ENCODE measurements at places on chromosomes 16 and 17.
A peak's percentile ranks its signal among the peaks of the same experiment; 100 is the strongest.

DNA sequence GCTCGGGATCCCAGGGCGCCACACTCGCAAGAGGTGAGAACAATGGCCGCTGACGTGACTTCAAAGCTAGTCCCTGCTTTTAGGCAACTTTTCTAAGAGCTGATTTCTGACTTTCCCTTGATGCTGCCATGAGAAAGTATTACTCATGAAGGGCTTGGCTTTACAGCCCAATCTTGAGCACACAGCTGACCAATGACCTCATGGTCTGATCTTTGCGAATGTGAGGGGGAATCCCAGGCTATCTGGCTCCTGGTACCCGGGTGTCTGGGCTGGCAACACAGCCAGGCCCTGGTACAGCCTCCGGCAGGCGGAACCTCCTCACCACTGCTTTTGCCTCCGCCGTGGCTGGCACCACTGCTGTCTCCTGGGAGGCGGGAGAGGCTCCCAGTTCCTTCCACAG is 17.5 kb downstream of the NDUFAF8 start:
- DNase-seq = no peak

- no peak for DNase-seq
Observed at GRCh38 chr17:72126575-72127486, 6.0 kb downstream of the SOX9 start.

GRCh38 chr17:82517230-82517865 is 2.2 kb upstream of the FOXK2 start:
- DNase-seq = no peak

GRCh38 chr17:33056399-33057146 is 64.9 kb downstream of the SPACA3 start:
- no peak for DNase-seq

- no peak for DNase-seq
Observed at GRCh38 chr17:39603304-39604016, 4.3 kb downstream of the NEUROD2 start.

DNA sequence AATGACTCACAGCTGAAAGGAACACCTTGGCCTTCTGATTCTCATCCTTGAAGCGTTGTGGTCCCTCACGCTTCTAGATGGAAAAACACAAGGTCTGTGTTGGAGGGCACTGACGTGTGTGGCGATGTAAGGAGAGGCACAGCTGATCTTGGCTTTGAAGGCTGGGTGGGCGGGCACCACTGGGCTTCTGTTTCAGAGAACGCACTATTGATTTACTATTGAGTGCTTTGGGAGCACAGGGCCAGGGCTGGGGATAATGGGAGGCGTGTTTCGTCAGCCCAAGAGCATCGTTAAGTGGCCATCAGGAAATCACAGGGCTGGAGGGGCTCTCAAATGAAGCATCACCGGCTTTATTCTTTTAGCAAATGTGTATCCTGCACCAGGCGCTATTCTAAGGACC is 70.7 kb downstream of the CMIP start:
- DNase-seq = no peak

- DNase-seq = peak; percentile 67
Observed at GRCh38 chr16:75319513-75320411, 68.3 kb upstream of the BCAR1 start.

GRCh38 chr17:901191-901950 is 78.2 kb downstream of the NXN start:
- DNase-seq = no peak

DNA sequence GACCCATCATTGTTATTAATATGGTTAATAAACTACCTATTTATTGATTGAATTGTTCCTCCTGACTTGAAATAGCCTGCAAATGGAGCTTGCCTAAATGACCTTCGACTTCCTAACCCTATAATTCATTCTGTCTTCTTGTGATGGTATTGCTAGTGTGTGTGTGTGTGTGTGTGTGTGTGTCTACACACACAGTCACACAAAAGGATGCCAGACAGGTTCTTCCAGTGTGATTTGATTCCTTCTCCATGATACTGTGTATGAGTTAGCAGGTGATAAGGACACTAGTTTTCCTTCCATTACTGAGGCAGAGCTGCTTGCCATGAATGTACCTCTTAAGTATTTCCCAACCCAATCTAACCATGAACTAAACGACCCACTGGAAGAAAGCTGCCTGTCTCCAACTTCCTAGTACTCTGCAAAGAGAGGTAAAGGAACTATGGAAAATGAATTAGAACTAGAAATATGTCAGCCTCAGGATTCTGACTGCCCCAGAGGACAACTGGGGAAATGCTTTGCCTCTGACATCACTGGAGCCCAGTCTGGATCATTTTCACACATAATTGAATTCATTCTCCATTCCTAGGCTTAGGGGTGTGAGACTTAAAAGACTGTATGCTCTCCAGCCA is 3.5 kb upstream of the CDC6 start:
- DNase-seq = no peak

- DNase-seq = no peak
Observed at GRCh38 chr16:64012166-64012565, 1109.7 kb downstream of the CDH11 start.

GRCh38 chr17:32588982-32589381 is 102.2 kb downstream of the CDK5R1 start:
- DNase-seq = no peak

DNA sequence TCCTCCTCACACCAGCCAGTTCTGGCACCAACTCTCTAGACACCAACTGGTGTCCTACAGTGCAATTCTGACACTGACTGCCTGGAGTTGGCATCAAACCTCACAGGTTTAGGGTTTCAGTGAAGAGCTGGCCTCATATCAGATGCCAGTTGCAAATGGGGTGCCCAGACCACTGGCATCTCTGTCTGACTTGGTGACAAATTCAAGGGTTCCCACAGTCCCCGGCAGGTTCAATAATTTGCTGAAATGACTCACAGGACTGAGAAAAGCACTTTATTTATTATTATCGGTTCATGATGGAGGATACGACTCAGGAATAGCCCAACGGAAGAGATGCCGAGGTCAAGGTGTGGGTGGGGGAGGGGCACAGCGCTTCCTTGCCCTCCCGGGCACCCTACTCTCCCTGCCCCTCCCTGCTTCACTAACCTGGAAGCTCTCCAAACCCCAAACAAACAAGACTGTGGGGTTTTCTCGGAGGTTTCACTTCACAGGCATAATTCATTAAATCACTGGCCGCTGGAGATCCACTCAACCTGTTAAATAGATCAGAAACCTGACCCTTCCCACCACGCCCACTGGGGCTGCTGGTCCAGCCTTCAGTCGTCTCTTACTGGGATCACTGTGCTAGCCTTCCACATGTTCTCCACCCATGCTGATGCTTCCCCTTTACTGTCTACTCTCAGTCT is 1.7 kb upstream of the NLRP1 start:
- peak; percentile 15 for DNase-seq

- DNase-seq = no peak
Observed at GRCh38 chr16:85968041-85968920, 69.3 kb downstream of the IRF8 start.

DNA sequence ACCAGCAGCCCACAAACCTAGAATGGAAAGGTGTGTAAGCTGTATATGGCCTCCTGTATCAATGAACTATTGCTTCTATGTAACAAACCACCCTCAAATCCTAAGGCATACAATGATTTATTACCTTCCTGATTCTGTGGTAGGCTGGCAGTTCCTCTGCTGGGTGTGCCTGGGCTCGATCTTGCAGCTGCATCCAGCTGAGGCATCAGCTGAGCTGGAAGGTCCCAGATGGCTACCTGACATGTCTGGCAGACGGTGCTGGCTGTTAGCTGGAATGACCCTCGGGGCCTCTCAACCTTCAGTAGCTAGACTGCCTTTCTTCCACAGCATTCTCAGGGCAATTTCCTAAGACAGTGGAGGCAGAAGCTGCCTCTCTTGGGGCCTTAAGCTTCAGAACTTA is 152.7 kb downstream of the RAB11FIP4 start:
- no peak for DNase-seq

- DNase-seq = peak; percentile 91
Observed at GRCh38 chr17:62614142-62614541, 13.3 kb upstream of the MRC2 start.

GRCh38 chr16:68646953-68647659 is 2.0 kb downstream of the CDH3 start:
- DNase-seq = no peak

DNA sequence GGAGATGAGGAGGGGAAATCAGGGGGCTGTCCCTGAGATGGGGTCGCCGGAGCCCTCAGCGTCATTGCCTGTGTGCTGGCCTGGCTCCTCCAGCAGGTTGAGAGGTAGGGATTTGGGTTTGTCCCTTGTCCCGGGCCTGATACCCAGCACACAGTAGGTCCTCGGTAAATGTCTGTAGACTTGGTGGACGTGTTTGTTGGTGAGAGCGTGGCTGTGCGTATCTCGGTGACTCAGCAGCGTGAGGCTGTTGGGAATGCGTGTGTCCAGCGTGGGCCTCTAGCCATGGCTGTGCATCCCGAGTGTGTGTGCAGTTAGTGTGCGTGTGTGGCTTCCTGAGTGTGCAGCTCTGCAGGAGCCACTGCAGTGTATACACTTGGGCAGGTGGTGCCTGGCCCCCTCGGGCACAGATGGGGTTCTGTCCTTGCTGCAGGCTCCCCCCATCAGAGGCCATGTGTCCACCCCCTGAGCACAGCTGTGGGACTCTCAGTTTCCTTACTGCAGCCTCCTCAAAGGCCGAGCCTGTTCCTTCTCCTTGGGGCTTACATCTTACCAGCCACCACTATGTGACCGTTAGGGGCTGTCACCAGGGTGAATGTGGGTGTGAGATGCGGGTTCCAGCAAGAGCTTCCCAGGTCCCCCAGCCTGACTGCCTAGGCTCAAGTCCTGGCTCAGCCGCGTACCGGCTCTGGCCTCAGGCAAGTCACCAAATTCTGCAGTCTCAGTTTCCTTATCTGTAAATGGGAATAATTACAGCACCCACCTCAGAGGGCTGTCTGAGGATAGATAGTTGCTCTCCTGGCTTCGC is 5.7 kb downstream of the NECAB2 start:
- DNase-seq = no peak

GRCh38 chr17:65589321-65589720 is 27.9 kb upstream of the AXIN2 start:
- peak; percentile 21 for DNase-seq

- DNase-seq = no peak
Observed at GRCh38 chr17:56113486-56113885, 39.8 kb upstream of the ANKFN1 start.

- no peak for DNase-seq
Observed at GRCh38 chr17:70313086-70313852, 143.9 kb downstream of the KCNJ2 start.

GRCh38 chr16:15906439-15906838 is 18.0 kb upstream of the CEP20 start:
- no peak for DNase-seq

DNA sequence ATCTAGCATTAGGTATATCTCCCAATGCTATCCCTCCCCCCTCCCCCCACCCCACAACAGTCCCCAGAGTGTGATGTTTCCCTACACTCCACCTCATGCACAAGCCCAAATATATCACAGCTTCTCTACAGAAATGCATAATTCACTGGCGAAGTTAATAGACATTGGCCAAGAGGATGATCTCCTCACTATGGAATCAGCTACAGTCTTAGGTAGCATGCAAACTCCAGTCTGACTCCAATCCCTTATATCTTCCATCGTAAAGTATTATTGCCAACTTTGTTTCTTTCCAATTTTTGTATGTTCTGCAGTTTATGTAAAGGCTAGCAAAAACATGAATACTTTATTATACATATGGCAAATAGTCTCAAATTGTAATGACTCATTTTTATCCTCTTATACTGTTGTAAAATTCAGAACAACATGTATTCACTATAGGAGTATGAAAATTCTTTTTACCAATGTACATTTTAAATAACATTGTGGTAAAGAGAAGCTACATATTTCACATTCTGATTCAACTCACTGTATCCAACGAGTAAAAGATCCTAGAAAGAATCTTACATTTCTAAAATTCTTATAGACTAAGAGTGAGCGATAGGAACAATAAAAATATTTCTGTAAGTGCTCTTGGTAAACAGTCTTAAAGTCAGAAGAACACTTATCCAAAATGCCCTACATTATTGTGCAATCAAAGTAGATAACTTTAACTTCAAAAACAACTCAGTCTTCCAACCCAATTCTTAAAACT is 871 bp downstream of the ABCA8 start:
- DNase-seq = no peak

GRCh38 chr16:76193906-76194615 is 83.1 kb upstream of the CNTNAP4 start:
- no peak for DNase-seq

DNA sequence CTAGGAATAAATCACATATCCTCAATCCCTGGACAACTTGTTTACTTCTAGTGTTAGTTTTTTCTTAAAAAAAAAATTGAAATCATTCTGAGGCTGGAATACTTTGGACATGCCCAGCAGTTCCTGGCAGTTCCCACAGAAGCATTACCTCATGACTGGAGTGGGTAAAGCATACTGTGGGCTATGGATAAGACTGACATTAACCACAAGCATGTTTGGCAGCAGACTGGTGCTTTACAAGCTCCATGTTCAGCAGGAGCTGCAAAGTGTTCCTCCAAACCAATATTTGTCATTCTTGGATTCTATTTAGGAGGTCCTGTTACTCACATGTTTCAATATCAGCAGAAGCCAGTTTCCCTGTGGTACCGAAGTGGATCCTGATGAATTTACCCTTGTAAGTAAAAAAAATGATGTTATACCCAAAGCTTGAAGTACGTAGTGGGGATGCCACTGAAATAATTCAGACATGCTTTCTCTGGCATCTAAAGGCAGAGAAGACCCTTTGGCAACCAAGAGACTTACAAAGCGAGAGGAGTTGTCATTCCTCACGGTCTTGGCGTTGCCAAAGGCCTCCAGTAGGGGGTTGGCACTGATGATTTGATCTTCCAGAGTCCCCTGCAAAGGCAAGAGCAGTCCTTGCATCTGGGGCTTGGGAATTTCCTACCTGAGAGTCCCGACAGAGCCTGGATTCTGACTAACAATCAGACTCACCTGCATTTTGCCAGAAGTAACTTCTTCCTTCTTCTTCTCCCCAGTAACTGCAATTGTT is 4.9 kb downstream of the MYH1 start:
- no peak for DNase-seq

GRCh38 chr16:72959301-72959996 is 88.5 kb downstream of the ZFHX3 start:
- no peak for DNase-seq

- no peak for DNase-seq
Observed at GRCh38 chr16:11552440-11552839, 34.3 kb downstream of the LITAF start.
